Activated T-helper 2 cell treated with anti-CD3 and anti-CD28 coated beads, Interferon-gamma antibody, Interleukin-2, Interleukin-4, amounts not matched to agents 10 μg/mL and 5 μg/mL and 100 μg/mL, durations not matched to agents 14 hours and 24 hours and 36 hours (primary cell): ENCODE measurements at places on chromosomes 2 and 18.

DNA sequence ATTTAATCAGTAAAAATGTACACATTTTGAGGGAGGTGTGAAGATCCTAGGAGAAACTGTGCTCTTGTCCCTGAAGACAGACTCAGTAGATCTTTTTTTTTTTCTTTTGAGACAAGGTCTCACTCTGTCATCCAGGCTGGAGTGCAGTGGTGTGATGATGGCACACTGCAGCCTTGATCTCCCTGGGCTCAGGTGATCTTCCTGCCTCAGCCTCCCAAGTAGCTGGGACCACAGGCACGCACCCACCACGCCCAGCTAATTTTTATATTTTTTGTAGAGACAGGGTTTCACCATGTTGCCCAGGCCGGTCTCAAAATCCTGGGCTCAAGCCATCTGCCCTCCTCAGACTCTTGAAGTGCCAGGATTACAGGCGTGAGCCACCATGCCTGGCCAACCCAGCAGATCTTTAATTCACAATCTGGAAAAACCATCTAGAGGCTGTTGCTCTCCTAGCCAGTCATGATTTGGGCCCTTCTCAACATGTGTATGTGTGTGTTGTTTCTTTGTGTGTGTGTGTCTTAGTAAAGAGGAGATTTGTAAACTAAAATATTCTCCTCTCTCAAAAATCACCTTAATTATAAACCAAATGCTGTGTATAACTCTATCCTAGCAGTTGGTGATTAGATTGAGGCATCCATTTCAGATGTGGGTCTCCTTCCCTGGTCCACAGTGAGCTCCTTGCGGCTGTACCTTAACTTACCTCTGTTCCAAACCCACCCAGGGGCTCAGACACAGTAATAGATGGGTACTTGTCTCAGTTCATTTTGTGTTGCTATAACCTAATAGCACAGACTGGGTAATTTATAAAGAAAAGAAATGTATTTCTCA is 3.9 kb upstream of the MYCN start:
- no peak for DNase-seq

DNA sequence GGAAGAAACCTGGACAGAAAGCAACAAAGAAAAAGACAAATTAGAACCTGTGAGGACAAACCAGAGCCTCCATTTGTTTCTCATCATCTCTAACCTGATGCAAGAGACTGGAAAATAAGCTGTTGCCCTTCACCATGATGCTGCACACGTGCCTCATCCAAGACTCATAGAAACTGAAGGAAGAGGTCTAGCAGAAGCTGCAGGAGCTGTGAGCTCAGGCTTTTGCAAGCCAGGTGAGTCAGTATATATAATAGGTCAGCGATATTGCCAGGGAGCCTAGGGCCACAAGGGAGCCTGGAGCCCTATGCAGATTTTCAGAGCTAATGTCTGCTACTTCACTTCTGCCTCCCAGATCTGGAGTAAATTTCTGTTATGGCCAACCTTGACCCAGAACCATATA is 163.1 kb downstream of the LNPK start:
- DNase-seq: no peak

- DNase-seq: peak; percentile 48
Observed at GRCh38 chr2:204072443-204073324, 136.1 kb downstream of the ICOS start.

DNA sequence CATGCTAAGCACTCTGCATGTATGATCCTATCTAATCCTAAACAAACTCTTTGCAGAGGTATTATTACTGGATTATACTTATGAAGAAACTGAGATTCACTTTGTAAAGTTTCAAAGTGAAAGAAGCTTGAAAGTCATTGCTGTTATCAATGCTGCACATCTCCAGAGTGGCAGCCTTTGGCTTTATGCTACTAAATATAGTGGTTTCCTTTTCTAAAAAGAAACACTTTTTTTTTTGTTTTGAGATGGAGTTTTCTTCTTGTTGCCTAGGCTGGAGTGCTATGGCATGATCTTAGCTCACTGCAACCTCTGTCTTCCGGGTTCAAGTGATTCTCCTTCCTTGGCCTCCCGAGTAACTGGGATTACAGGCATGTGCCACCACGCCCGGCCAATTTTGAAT is 114.9 kb upstream of the RAB27B start:
- peak; percentile 20 for DNase-seq

DNA sequence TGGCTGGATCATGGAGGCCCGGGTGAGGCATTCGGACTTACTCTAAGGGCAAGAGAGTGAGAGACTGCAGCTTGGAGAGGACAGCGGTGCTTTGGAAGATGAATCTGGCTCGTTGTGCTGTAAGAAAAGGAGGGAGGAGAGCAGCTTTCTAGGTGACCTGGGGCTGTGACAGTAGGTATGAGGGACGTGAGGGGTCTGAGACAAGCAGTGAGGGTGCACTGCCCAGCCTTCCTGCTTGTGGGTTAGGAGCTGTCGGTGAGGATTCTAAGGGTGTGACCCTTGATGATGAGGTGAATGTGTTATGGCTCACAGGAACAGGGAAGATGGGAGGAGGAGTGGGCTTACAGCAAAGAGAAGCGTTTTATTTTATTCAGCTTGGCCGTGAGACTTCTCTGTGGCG is 27.1 kb upstream of the RHOB start:
- DNase-seq: no peak
